ENCODE measurements at places on chromosomes 7 and 10.

DNA sequence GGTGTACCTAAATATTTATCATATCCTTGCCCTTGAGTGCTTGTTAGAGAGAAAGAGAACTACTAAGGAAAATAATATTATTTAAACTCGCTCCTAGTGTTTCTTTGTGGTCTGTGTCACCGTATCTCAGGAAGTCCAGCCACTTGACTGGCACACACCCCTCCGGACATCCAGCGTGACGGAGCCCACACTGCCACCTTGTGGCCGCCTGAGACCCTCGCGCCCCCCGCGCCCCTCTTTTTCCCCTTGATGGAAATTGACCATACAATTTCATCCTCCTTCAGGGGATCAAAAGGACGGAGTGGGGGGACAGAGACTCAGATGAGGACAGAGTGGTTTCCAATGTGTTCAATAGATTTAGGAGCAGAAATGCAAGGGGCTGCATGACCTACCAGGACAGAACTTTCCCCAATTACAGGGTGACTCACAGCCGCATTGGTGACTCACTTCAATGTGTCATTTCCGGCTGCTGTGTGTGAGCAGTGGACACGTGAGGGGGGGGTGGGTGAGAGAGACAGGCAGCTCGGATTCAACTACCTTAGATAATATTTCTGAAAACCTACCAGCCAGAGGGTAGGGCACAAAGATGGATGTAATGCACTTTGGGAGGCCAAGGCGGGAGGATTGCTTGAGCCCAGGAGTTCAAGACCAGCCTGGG is 11.4 kb downstream of the SERPINE1 start:
- DNase-seq: peak; percentile 85

DNA sequence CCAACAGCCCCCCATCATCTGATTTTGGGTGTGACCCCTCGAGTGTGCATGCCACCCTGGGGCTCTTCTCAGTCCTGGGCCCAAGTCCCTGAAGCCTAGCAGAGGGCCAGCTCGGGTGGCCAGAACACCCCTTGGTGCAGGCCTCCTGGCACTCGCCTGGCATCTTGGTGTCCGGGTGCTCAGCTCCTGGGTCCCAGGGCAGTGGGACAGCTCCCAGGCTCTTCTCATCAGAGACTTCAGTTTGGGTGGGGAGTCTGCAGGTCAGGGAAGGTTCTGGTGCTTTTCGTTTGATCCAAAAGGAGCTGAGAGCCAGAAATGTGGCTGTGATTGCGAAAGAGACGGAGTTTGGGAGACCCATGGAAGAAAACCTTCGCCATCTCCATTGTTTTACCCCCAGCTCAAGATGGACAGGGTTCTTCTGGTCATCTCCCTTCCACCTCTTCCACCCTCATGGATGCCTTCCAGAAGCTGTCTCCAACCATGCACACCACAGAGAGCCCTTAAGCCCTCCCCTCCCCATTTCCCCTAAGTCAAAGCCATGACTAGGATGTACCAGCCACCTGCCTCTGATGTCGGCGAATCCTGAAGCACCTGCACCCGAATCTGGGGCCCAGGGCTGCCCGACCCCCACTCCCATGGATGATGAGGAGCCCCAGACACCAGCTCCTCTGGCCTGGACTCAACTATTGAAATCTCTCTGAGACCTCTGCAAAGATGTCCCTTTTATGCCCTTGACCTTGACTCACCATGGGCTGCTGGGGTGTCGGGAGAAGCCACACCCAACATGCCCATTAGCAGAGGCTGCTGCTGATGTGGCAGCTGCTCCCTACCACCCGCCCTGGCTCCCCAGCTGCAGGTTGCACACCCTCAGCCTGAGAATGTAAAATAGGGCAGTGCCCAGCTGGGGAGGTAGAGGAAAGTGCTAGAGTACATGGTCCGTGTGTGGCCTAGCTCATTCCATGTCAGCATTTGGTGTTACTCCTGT is 55.3 kb downstream of the ADCYAP1R1 start:
- DNase-seq: no peak

GRCh38 chr7:1637155-1637554 is 32.9 kb upstream of the ELFN1 start:
- no peak for DNase-seq

GRCh38 chr7:2034291-2035201 is 198.2 kb downstream of the MAD1L1 start:
- no peak for DNase-seq

- DNase-seq: peak; percentile 42
These were observed 64.0 kb upstream of the KLF6 start for GRCh38 chr10:3848775-3849635.

DNA sequence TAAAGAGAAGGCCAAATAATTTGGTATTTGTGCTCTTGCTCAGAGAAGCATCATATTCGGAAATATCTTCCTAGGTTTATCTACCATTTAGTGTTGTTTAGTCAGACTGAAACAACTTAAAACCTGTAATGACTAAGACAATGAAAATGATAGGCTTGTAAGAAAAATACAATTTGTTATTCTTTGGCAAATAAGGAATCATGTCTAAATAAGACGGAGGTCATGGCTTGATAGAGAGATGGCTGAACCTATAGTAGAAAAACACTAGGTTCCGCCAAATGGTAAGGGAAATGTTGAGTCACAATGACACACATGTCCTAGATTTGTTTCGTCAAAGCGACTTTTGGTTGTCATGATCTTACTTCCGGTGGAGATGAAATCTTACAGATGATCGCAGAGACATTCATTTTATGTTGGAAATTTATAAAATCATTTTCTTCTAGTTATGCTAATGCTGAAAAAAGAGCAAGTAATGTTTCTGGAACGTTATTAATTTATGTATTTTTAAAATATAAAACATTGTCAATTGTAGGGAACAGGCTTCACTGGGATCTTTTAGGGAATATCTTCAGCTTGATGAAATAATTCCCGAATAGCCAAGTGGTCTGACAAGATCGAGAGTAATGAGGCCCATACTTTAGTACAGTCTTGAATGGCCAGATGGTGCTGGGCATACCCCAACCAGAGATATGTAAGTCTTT is 1.0 kb downstream of the SRGN start:
- DNase-seq: no peak

GRCh38 chr7:38727184-38727940 is 96.2 kb upstream of the AMPH start:
- no peak for DNase-seq

Measured in AG20443 (cell line).